Activated T-cell treated with anti-CD3 and anti-CD28 coated beads, Interleukin-2, amount 50 U/mL, for 48 hours (primary cell): ENCODE measurements at places on chromosomes 2 and 18.

DNA sequence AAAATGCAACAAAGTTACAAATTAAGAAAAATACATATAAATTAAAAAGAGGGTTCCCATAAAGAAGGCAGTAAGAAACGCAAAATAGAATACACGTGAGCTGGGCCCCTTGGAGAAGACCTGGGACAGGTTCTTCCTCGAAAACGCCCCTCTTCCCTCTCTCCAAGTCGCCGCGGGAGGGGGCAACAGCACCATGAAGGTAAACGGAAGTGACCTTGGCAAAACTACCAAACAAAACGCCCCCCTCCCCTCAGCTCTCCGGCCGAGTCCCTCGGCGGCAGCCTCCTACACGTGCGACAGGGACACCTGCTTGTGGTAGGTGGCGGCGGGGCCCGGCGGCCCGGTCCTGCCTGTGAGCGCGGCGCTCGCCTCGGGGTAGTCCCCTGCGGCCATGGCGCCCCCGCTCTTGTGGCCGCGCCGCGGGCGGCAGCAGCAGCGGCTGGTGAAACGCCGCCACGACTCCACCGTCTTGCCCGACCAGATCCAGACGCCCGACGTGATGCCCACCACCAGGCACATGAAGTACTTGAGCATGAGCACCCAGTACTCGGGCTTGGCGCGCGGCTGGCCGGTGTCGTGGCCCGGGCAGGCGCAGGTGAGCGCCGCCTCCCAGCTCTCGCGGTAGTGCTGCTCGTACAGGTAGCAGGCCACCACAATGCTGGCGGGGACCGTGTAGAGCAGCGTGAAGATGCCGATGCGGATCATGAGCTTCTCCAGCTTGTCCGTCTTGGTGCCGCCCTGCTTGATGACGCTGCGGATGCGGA lies 2.8 kb downstream of the FZD5 start:
- peak; percentile 28 for DNase-seq

DNA sequence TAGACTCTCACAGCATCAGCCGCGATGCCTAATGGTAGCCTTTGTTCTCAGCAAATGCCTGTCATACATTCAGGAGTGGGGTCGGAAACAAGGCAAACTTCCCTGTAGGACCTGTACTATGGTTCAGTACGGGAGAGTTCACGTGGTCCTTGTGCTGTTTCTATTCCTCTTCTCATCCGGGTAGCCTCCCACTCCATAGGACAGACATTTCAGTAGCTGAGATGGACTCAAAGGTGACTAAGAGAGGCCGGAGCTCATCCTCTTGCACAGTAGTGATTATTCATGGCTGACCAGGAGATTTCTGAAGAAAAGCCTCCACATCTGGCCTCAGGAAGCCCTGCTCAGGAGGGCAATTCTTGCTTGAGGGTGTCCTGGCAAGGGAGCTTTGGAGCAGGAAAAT lies 117.8 kb upstream of the SPRED2 start:
- DNase-seq = no peak

- no peak for DNase-seq
These were observed 118.6 kb downstream of the MCFD2 start for GRCh38 chr2:46796843-46797625.

GRCh38 chr2:139992711-139993345 lies 1212.6 kb upstream of the NXPH2 start:
- no peak for DNase-seq

- no peak for DNase-seq
These were observed 787.6 kb upstream of the GCFC2 start for GRCh38 chr2:76498360-76498759.
